ENCODE measurements at places on chromosomes 12 and 14. TPM values are rescaled to one million over a fixed set of nuclear protein-coding genes. Genes with fewer than 3 reads are reported as not detected.

Gene CCDC197
- total RNA-seq: not detected

DNA sequence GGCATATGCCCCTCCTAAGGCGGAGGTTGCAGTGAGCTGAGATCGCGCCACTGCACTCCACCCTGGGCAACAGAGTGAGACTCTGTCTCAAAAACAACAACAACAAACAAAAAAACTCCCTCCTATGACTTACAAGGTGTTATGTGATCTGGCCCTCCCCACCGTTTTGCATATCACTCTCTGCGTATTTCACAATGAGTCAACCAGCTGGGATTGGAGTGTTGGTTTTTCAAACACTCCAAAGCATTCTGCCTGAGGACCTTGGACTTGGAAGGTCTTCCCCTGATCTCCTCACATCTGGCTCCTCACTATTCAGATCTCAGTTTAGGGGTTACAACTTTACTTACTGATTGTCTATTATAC is 14.0 kb downstream of the MANSC1 start:
- no peak for DNase-seq

Gene WSCD2
- total RNA-seq: 0.82 TPM

DNA sequence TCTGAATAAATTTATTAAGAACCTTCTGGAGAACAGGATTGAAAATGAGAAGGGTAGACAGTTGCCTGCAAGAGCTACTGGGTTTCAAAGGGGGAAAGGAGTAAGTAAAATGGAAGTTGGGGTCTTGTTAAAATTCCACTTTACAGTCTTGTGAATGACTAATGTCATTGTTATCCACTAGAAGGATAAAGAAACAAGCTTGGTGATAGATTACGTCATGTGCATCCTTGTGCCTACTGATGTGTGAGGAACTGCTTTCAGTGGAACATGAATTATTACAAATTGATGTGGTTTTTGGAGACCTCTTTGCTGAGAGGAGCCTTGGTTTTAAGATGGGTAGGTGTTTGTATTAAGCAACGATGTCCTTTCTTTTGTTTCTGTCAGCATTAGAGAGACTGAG is 272.5 kb upstream of the PRICKLE1 start:
- DNase-seq: no peak

- DNase-seq: peak; percentile 26
These were observed 116.7 kb downstream of the LMNTD1 start for GRCh38 chr12:25436206-25437030.

- DNase-seq: no peak
These were observed 16.2 kb downstream of the VPS33A start for GRCh38 chr12:122250047-122250446.

Gene GPRC5D
- not detected for total RNA-seq

DNA sequence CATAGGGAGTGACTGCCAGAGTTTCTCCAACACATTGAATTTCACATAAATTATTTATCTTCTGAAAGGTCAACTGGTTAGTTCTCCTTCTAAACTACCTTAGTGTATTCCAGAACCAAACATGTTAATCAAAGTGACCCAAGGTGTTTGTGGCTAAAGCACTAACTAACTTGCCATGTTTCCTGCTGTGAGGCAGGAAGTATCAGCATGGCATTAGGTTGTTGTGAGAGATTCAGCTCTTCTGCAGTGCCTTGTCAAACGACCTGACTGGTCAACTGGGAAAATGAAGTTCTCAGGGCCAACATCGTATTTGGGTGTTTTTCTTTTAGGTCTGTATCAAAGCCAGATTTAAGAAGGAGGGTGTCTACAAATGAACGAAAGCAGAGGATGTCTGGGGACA is 448.1 kb downstream of the APAF1 start:
- DNase-seq: no peak

DNA sequence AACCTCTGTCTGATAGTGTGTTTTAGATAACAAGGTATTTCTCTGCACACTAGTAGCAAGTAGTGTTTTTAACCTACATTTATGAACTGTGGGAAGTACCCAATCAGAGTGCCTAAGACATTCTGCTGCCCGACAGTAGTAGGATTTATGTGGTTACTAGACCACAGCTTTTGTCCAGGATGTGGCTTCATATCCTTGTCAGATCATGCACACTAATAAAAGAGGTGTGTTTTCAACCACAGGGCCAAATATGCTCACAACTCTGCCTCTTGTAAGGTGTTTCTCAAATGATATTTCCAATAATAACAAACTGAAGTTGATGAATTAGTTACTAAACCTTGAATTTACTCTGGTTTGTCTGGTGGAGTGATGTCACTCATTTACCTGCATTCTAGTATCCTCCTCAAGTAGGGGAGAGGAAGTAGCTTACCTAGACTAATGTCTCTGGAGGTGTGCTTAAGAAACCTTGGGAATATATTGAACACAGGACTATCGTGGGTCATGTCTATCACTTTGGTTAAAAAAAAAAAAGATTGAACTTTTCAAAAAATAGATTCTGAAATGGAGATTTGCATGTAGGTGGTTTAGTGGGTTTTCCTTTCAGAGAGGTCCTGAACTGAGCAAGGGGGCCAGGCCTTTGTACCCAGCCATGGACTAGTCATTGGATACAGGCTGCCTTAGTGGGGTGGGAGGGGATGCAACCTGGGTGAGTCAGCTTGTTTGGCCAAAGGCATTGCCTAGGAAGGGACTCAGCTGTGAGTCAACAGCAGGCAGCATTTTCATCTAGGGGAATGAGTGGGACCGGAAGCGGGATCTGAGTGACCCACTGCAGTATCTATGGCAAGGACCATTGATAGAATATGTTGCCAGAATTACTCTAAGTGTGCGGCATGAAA is 14.1 kb downstream of the FBXW8 start:
- DNase-seq: no peak

DNA sequence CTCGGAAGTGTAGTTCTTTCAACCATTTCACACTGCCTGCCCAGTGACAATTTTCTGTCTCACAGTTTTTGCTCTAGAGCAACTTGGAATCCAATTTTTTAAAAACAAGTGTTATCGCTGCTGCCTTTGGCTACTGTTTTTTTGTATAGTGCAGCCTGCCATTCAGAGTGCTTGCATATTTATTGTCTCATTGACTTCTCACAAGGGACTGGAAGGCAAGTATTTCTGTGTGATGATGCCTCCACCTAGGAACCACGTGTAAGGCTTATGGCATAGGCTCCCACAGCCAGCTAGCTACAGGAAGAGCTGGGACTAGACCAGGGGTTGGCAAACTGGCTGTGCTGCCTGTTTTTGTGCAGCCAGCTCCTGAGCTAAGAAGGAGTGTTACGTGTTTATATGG is 903 bp downstream of the PARPBP start:
- DNase-seq: no peak

Gene TCL1A
- total RNA-seq: not detected

GRCh38 chr14:36346052-36346451 is 25.6 kb upstream of the MBIP start:
- DNase-seq: no peak

Gene B4GALNT1
- total RNA-seq: 1.5 TPM

DNA sequence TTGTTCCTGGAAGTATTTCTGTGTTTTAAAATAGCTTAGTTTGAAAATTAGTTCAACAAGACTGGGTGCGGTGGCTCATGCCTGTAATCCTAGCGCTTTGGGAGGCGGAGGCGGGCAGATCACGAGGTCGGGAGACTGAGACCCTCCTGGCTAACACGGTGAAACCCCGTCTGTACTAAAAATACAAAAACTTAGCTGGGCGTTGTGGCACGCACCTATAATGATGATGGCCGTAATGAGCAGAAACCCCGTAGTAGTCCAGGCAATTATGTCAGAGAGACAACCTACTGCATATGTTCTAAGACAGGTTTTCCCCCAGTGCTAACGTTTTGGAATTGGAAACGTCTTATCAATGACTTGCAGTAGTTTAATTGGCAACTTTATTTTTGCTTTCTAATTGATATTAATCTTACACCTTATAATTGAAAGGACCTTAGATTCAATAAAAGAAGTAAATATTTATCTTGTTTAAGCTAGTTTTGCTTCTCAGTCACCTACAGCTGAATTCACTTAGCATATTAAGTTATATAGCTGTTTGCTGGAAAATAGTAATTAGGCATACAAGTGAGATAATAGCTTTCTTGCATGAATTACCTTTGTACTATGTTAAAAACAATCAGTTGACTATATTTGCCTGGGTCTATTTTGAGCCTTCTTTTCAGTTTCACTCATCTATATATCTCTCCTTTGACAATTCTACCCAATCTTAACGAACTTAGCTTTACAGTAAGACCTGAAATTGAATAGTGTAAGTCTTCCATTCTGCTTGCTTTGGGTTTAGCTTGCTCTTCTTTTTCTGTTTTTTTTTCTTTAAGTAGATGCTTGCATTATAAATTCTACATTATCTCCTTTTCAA is 15.6 kb downstream of the CLECL1 start:
- no peak for DNase-seq

GRCh38 chr14:86739761-86740160 is 1209.8 kb downstream of the FLRT2 start:
- DNase-seq: no peak

GRCh38 chr12:4045786-4046494 is 172.7 kb upstream of the PARP11 start:
- no peak for DNase-seq

Gene COCH
- 0.66 TPM for total RNA-seq

GRCh38 chr14:56133547-56133946 is 15.3 kb downstream of the PELI2 start:
- DNase-seq: no peak

GRCh38 chr12:51472984-51473383 is 48.4 kb downstream of the SLC4A8 start:
- DNase-seq: no peak

- no peak for DNase-seq
These were observed 177.1 kb downstream of the RMST start for GRCh38 chr12:97639702-97640101.

DNA sequence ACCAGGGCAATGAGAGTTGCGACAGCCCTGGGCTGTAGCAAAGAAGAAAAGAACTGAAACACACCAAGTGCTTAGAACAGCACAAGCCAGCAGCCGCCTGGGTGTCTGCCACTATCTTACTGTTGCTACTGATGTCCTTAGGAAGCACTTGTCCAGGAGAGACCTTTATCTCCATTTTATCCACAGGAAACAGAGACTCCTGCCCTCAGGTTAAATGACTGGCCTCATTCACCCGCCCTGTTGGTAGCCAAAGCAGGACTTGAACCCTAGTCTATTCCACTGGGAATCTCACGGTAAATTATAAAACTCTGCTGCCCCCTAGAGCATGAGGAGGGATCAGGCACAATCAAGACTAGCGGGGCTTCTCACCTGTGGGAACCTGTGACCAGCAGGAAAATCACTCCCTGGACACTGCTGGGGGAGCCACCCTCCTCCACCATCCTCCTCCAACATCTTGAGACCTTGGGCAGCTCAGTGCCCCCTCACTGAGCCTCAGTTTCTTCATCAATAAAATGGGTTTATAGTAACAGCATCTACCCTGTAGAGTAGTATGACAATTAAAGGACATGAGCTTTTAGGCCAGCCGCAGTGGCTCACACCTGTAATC is 20.5 kb upstream of the TESC start:
- no peak for DNase-seq

GRCh38 chr12:120416490-120417216 is 21.3 kb upstream of the COX6A1 start:
- DNase-seq: no peak

Gene BHLHE41
- total RNA-seq: 31.8 TPM

DNA sequence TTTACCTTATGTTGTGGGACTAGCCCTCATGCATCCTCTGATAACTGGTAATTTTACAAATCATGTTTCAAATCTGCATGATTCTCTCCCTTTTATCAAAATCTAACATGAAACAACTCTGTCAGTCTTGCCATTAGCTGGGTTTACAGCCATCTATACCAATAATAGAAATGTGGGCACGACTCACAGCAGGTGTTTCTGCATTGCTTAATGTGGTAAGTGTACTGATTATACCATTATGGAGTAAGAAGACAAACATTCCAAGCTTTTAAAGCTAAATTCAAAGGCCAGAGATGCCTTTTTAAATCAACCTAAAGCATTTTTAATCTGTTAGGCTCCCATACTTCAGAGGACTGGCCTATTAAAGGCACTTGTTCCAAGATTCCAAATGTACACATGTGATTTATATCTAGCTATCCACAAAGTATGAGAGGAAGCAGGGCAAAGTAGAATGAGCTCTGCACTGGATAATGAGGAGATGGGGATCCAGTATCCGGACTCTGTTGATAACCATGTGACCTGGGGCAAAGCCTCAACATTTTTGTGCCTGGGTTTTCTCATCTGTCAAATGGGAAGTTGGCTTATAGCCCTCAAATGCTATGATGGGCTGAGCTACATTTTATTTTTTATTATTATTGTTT is 52.3 kb upstream of the FUT8 start:
- no peak for DNase-seq

DNA sequence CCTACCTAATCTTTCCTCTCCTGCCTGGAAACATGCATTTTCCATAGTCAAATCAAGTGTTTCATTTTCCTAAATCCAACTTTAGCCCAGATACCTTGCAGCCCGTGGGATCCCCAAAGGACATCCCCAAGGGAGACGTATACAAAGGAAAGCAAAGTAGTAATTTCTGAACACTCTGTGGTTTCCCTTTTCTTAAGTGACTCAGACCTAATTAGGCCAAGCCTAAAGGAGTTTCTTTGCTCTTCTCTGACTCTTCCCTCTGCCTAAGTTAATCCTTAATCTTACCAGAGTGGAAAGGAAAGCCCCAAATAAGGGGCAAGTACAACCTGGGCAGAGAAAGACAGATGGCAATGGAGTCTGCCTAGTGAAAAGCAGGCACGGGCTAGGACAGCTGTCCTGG is 250.3 kb downstream of the SPTSSA start:
- DNase-seq: no peak

Gene GALNT6
- 14.5 TPM for total RNA-seq

Gene FSCB
- total RNA-seq: 0.10 TPM

DNA sequence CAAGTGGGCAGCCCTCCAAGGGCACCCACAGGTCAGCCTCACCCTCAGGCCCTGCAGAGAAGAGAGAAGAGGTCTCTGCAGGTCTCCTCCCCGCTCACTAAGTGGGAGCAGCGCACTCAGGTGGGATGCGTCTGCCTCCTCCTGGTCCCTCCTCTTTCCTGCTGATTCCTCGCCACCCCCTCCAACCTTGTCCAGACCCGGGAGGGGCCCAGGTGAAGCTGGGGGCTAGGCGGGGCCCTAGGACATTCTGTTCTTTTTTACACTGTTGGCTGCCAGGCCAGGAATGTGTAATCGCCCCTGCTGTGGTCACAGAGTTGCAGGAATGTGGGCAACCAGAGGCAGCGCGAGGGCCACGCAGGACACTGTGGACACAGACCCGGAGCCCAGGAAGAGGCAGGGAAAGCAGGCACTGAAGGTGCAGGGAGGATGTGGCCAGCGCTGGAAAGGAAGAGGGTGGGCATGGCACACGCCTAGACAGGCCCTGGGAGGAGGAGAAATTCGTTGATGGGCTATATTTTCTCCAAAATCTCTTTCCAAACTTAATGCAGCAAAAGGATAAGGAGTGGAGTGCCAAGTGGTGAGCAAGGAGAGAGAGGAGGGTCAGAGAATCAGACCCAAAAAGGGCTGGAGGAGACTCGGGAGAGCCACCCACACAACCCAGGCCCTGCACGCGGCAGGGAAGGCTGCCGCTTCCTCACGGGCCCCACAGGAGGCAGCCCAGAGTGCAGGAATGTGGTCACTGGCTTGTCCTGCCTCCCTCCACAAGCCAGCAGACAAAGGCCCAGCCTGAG is 911 bp upstream of the SCNN1A start:
- DNase-seq: peak; percentile 63

Data from ovary (tissue), 10 donors.